ENCODE measurements at places on chromosomes 4 and X.

GRCh38 chr4:139521754-139522401, 34.1 kb downstream of the SETD7 start:
- no peak for DNase-seq

- peak; percentile 5 for DNase-seq
Observed at GRCh38 chrX:139126493-139126892, 404.0 kb upstream of the F9 start.

DNA sequence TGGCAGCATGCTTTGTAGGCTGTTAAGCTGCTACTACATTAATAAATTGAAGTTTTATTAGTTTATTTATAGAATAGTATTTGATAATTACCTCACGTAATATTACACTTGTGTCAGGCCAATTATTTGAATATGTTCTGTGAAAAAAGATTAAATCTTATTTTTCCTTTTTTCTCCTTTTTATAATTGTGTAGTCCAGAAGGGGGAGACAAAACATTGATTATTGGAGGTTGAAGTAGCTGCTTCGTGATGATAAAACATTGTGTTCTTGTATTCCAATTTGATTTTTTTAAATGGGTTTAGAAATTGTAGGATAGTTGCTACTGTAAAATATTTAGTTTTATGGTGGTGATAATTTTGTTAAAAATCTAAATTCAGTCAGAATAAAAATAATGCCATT, 85.7 kb downstream of the DIAPH2 start:
- DNase-seq = no peak

DNA sequence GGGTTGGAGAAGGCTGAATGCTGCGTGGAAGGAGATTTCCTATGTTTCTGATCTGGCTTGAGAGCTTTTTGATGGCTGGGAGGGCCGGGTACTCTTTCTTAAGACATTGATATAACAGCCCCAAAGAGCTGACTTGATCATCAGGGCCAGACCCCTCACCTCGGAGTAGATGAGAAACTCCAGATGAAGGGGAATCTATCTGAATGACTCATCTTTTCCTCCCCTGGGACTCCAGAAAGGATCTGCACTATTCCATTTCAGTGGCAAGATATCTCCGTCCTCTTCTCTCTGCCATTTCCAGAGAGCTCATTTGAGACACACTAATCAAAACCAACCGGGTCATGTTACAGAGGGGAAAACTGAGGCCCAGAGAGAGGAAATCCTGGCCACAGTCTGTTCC, 92.9 kb upstream of the MSX1 start:
- no peak for DNase-seq

- no peak for DNase-seq
Observed at GRCh38 chr4:150598909-150599308, 17.0 kb downstream of the MAB21L2 start.

DNA sequence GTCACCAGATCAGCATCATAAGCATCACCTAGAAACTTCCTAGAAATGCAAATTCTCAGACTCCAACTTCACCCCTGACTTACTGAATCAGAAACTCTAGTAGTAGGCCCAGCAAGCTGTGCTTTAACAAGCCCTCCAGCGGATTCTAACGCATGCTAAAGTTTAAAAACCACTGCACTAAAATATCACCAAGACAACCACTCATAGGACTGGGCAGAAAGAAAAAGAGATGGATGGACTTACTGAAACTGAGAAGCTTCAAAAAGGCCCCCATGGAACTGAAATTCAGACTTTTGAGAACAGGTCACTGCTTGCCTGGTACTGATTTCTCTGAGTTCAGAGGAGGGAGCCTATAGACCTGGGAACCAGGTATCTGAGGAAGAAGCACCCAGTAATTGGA, 40.1 kb downstream of the FAM241A start:
- DNase-seq = no peak

- DNase-seq = no peak
Observed at GRCh38 chr4:39230462-39230861, 48.1 kb downstream of the WDR19 start.

GRCh38 chr4:128354205-128354821, 66.7 kb upstream of the PGRMC2 start:
- DNase-seq = no peak

GRCh38 chr4:139988863-139989765, 164.9 kb downstream of the MAML3 start:
- DNase-seq = no peak

- no peak for DNase-seq
Observed at GRCh38 chr4:140556372-140557085, 12.2 kb downstream of the UCP1 start.

- no peak for DNase-seq
Observed at GRCh38 chrX:27728291-27728690, 79.5 kb upstream of the MAGEB10 start.

DNA sequence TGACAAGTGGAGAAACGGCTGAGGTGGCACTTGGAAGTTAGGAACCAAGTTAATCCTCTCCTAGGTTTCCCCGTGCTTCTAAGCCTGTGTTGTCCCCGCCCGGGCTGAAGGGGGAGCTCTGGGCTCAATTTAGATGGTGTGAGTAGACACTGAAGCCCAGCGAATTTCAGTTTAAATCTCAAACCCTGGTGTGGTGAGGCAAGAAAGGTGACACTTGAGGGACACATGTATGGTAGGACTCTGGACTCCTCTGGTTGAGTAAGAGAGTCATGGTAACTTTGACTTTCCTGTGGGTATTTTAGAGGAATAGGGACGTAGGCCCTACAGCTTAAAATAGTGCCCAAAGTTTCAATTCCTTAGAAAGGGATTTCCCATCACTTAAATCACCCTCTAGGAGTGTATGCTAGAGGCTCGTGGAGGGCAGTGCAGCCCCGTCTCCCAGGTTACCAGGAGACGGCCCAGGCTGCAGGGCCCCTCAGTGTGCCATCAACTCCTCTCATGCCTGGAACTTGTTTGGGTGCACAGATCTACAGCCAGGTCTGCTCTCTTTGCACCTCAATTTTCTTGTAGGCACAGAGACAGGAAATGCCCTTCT, 24.0 kb downstream of the HAND2 start:
- DNase-seq = no peak

- no peak for DNase-seq
Observed at GRCh38 chrX:1393871-1394615, 2.1 kb upstream of the SLC25A6 start.

DNA sequence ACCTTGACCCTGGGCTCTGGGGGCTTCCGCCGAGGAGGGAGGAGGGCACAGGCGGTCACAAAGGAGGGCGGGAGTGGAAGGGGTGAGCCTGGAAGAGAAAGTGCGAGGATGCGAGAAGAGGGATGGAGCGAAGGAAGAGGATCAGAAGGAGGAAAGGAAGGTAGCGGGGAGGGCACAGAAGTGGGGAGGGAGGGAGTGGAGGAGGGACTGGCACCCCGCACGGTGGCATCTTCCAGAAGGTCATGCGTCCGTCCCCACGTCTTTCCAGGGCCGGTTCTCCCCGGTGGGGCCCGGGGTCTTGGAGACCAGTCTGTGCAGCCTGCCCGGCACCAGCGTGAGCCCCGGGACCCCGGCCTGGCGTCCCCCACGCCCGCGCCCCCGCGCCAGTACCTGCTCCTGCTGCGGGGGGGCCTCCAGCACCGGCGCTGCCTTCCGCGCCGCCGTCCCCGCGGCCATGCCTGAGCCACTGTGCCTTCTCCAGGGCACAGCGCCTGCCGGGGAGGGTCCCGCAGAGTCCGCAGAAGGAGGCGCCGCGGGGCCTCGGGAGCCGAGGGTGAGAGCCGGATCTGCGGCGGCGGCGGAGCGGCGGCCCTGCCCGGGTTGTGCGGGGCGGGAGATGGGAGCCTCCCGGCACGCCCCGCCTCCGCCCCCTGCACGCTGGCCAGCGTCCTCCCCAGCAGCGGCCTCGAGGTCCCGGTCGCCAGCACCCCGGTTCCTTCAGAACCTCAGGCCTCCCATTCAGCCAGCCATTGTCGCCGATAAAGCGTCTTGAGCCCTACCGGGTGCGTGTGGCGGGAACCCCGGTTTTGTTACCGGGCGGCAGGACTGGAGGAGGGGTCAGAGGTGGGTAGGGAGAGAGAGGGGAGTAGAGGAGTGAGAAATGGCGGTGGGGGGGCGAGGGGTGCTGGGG, at the start of gene RNF175:
TSS of gene RNF175 (minus strand) at position 618 of the 910 bp plus-strand sequence. CDS start at position 456, 162 bp downstream.
- no peak for DNase-seq

DNA sequence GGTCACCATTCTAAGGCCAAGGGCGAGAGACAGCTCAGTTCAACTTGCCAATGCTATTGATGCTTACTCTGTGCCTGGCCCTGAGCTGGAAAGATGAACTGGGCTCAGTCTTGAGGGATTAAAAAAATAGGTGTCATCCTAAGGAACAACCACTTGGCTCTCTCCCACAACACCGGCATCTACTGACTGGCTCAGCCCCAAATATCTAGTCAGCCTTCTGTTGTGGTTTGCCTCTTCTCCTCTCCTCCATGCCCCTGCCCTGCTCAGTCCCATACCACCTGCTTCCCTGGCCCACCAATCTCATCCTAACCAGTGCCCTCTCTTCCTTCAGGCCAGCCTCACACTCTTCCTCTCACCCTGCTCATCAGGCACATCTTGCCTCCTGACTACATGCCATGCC, 29.6 kb downstream of the KDM5C start:
- no peak for DNase-seq

GRCh38 chrX:71619193-71619592, 882 bp upstream of the CXCR3 start:
- DNase-seq = no peak

DNA sequence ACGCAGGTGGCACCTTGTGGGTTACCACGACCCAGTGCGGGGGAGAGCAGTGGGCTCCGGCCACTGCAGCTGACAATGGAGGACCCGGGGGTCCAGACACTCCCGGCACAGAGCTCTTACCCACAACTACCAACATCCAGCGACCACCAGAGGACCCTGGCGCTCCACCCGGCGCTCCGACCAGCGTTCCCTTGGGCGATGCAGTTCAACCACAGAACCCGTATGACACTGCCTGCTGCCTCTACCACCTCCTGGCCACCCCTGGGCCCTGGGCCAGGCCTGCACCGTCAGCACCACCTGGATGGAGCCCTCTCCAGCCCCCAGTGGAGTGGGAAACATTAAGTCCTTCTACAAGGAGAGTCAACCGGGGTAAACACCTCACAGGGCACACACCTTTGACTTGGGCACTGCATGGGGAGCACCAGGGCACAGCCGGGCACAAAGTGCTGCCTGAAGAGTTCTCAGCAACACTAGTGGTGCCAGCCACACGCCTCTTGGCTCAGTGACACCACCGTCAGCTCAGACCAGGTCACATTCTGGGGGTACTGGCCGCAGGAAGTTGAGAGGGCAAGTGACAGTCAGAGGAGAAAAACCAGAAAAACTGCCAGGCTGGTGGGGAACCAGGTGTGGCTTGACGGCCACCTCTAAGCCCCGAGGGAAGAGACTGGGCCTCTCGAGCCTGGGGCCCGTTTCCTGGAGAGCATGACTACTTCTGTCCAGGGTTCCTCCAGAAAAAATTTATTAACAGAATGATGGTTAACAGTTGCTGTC, 2.6 kb downstream of the CTBP1 start:
- DNase-seq = no peak

- DNase-seq = no peak
Observed at GRCh38 chr4:122788935-122789334, 37.7 kb upstream of the FGF2 start.

DNA sequence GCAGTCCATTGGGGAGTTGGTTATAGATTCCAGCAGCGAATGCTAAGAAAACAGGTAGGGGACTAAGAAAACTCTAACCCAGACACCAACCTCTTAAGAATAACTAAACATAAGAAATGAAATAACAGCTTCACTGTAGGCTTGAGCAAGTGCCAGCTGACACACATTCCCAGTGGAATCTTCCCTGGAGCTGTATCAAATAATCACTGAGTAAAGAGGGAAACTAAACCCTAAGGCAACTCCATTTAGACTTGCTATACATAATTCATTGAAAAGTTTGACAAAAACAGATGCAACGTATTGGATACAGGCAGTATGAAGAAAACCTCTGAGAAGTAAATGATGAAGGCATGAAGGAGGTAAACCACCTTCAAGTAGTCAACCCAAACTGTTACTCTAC, 293.5 kb downstream of the OPHN1 start:
- DNase-seq = no peak

- no peak for DNase-seq
Observed at GRCh38 chrX:49784747-49785280, 44.3 kb upstream of the PAGE4 start.

GRCh38 chr4:105181259-105181658, 34.6 kb downstream of the TET2 start:
- no peak for DNase-seq

DNA sequence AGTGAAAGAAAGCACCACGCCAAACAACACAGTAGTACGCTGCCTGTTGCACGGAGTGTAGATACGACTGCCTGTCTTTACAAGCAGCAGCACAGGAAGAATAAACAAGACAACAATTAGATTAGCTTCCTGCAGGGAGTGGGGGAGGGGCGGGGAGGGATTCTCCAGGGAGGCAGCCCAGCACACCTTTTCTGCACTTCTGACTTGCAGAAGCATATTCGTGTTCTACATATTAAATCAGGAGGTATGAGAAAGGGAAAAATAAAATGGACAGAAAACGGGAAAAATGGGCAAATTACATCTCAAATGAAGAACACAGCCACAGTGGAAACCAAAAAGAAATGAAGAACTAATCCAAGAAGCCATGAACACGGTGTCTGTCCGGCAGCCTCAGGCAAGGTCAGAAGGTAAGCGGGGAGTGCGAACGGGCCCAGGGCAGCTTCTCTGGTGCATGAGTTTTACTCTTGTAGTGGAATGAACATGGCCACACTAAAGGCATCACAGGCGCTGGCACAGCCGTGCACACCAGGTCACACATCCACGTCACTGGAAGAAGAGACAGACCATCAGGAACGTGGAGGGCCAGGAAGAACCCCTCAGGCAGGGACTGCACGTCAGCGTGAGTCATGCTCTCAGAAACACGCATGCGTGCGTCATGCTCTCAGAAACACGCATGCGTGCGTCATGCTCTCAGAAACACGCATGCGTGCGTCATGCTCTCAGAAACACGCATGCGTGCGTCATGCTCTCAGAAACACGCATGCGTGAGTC, 20.1 kb upstream of the ADRA2C start:
- DNase-seq = no peak

GRCh38 chr4:95293014-95293413, 255.8 kb downstream of the UNC5C start:
- DNase-seq = no peak

DNA sequence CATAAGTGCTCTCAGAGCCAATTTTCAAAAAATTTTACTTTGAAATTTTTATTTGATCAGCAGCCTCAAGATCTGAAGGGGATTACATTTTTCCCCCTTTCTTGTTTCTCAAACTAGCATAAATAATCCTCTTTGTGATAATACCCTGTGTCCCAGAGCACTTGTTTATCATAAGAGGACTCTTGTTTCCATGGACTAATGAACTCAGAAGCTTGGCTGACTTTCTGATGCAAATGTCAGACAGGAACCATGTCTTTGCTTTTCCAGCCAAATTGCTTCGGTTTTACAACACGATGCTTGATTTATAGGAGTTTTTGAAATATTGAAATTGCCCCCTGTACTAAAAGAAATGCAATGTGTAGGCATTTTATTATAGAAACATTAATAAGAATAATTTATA, 859.3 kb upstream of the LCORL start:
- no peak for DNase-seq

DNA sequence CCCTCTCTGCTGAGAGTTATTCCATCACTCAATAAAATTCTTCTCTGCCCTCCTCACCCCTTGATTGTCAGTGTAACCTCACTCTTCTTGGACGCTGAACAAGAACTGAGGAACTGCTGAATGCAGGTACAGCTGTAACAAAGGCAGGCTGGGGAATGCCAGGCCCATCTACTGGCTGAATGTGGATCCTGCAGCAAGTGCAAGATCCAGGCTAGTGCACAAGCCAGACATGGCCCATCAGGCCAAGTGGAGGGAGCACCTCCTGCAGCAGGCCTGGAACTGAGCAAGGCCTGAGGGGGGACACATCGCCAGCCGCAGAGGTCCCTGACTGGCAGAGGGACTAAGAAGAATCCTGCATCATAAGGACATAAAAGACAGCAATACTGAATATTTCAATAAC, 411.8 kb upstream of the PCDH10 start:
- DNase-seq = no peak

All from NCI-H1092 (cell line).